ENCODE measurements at places on chromosomes 6 and 20. TPM values are rescaled to one million over a fixed set of nuclear protein-coding genes. Genes with fewer than 3 reads are reported as not detected.

SH3BGRL2 gene
- total RNA-seq, result 8.6 TPM

MRPL18 gene
- total RNA-seq, result 99.0 TPM

ZBP1 gene
- total RNA-seq, result not detected

TMEM30A gene
- total RNA-seq, result 33.0 TPM

POPDC3 gene
- 1.1 TPM for total RNA-seq

SYS1 gene
- 11.8 TPM for total RNA-seq

MATN4 gene
- 0.67 TPM for total RNA-seq

AAR2 gene
- 32.1 TPM for total RNA-seq

IFNGR1 gene
- 21.8 TPM for total RNA-seq

AGER gene
- 2.2 TPM for total RNA-seq

DSE gene
- 48.1 TPM for total RNA-seq

GJA1 gene
- 395 TPM for total RNA-seq

PLA2G7 gene
- 0.17 TPM for total RNA-seq

ADGRB3 gene
- 0.22 TPM for total RNA-seq

VNN1 gene
- total RNA-seq, result not detected

SIRPD gene
- total RNA-seq, result not detected

HLA-G gene
- total RNA-seq, result 0.41 TPM

CCN2 gene
- total RNA-seq, result 8.3 TPM

DNA sequence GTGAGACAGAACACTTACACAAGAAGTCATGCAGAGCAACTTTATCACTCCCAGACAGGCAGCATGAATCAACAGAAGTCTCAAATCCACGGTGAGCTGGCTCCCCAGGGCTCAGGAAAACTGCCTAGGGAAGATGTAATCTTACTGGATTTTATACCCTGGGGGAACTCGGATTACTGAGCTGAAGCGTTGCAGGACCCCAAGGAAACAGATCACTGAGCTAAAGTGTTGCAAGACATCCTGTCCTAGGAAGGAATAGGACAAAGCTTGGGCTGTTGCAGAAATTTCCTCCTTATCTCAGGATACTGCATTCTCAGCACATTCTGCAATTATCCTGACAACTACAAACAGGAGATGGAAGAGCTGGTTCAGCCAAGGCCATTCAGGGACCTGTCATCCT lies 224.8 kb downstream of the TFAP2A start:
- no peak for DNase-seq

GRCh38 chr20:46458866-46459750 lies 52.7 kb upstream of the ELMO2 start:
- peak; percentile 84 for DNase-seq

DNA sequence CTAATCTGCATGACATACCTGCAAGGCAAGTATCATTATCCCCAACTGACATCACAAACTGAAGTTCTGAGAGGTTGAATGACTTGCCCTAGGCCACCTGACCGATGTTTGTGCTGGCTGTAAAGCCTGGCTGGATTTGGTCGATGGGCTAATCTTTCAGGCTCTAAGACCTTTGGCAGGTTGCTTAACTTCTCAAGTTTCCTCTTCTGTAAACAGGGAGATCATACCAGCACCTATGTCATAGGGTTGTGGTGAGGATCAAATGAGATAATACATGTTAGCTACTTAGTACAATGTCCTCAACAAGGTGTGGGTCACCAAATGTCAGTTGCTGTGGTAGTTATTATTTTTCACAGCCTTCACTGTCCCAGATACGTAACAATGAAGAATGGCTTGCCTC lies 14.2 kb downstream of the ANKRD66 start:
- DNase-seq, result no peak

DNA sequence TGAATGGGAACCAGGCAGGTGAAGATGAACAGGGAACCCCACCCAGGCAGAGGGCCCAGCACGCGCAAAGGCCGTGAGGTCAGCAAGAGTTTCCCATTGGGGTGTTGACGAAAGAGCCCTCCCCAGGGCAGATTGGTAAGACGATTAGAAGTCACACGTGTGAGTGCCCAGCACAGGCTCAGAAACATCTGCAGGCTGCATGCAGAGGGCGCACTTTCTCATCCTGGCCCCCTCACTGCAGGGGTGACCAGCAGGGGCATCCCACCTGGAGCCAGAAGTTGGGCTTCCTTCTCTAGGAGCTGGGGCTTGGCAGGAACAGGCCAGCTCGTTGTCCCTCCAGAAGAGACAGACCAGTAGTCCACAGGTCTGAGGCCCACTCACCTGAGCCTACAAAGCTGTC lies 38.4 kb downstream of the VSTM2L start:
- peak; percentile 83 for DNase-seq

- no peak for DNase-seq
Observed at GRCh38 chr6:126701676-126702560, 362.0 kb downstream of the CENPW start.

DNA sequence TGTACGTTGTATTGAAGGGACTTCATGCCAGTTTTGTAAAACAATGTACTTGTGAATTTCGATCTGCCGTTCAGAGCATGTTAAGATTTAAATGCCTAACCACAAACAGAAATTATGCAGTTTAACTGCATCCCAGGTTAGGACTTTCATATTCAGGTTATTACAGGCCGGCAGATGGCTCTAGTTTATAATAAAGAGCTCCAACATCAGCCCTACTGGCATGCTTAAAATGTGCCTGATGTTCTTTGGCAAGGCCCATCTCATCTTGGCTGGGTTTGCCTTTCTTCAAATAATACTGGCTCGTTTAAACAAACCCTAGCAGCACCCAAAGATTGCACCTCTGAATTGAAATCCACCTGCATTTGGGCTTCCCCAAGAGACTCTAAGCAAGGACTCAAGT lies 169.3 kb upstream of the RIN2 start:
- DNase-seq, result no peak

GRCh38 chr20:53785320-53785719 lies 191.7 kb upstream of the ZNF217 start:
- DNase-seq, result no peak

- no peak for DNase-seq
Observed at GRCh38 chr6:134835993-134836392, 113.9 kb downstream of the ALDH8A1 start.

DNA sequence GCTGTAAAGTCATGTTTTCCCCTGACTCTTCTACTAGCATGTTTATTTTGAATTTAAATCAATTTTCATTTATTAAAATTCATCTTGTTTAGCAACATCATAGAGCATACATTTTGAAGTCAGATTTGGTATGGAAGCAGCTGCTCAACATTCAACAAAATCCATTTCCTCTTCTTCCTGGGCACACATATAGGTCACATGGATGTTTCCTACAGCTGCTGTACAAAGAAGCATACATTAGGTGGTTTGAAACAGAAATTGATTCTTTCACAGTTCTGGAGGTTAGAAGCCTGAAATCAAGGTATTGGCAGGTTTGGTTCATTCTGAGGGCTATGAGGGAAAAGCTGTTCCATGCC lies 495.2 kb downstream of the RFPL4B start:
- no peak for DNase-seq

DNA sequence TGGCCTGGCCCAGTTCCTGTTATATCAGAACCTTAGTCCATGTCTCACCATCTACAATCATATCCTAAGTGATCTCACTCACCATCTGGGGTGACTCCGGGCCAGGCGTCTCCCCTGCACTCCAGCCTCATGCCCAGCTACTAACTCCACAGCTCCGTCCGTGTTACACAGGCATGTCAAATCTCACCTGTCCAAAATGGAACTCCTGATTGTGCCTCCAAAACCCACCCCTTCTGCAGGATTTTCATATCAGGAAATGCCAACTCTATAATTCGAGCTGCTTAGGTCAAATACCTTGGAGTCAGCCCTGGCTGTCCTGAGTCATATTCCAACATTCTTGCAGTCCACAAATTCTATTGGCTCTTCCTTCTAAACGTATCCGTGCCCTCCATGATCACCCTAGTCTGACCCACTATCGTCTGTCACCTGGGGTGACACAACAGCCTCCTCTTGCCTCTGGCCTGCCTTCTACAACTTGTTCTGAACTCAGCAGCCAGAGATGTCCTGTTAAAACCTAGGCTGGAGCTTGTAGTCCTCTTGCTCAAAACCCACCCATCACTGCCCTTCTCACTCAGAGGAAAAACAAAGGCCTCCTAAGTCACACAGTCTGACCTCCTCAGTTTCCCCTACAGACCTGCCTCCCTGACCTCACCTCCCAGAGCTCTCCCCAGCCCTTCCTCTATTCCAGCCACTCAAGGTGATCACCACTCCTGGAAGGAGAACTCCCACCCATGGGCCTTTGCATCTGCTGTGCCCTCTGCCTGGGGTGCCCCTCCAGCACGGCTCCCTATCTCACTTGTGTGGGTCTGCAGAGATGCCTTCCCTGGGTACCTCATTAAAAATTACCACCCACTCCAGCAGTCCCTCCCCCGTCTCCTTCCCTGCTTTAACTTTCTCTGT lies 85.3 kb upstream of the SIRPA start:
- no peak for DNase-seq

- DNase-seq, result no peak
Observed at GRCh38 chr6:167428664-167429333, 103.9 kb downstream of the TTLL2 start.

DNA sequence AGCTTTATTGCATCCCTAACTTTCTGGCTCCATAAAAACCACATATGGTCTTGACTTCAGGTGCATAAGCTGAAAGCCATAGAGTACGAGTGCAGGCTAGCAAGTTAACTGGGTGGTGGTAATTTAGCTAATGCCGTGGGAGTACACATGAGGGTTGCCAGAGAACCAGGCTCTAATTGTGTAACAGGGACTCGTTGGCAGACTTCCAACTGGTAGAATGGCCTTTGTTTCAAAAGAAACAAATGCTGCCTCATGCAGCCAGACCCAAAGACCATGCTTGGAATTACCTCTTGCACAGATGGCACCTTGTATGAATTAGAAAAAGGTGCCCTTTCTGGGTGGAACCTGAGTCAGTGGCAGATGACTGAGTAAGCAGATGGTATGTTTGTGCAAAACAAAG lies 73.2 kb downstream of the LY86 start:
- no peak for DNase-seq

GRCh38 chr20:58112017-58112781 lies 116.3 kb downstream of the ANKRD60 start:
- DNase-seq, result no peak

DNA sequence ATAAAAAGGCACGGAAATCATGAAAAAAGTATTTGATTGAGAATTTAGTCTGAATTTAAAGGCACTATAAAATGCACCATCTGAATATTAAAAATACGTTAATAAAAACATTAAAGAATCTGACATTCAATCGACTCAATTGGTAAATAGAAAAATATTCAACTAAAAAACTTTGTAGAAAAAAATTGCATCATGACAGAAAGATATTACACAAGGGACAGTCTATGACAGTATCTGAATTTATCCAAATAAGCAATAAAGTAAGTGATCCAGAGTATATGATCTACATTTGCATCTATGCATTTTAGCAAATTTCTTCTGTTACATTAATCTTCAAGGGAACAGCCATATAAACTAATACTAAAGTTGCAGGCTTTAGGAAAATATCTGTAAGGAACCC lies 9.4 kb downstream of the FRK start:
- DNase-seq, result no peak

DNA sequence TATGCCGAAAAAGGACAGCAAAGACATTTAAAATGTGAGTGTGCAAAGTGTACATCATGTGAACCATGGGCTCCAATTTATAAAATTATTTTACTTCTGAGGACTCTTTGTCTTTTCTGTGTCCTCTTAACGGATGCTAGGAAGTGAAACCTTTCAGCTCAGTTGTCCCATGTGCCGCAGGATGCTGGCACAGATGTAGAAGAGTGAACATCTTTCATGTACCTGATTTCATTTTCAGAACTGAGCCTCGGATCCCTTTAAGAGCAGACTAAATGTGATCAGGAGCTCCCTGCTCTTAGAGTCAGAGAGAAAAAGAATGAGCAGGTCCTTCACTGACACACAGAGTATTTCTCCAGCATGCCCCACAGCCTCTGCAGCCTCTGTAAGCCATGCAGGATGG lies 27.6 kb upstream of the FUCA2 start:
- DNase-seq, result no peak

DNA sequence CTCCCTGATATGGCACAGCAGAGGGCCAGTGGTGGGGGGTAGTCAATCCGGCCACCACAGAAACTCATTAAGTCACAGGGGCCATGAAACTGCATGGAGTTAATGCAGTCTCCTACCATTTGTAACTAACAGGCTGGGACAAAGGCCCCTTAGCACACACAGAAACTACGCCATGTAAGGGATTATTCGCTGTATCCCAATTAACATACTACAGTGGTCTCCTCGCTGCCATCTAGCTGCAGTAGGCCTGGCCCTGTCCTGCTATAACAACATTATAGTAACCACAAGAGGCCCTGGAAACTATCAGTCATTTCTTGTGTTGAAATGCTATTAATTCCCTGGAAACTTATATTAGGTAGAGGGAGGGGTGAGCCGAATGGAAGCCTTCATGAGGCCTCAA lies 72.3 kb upstream of the CCN2 start:
- peak; percentile 2 for DNase-seq

DNA sequence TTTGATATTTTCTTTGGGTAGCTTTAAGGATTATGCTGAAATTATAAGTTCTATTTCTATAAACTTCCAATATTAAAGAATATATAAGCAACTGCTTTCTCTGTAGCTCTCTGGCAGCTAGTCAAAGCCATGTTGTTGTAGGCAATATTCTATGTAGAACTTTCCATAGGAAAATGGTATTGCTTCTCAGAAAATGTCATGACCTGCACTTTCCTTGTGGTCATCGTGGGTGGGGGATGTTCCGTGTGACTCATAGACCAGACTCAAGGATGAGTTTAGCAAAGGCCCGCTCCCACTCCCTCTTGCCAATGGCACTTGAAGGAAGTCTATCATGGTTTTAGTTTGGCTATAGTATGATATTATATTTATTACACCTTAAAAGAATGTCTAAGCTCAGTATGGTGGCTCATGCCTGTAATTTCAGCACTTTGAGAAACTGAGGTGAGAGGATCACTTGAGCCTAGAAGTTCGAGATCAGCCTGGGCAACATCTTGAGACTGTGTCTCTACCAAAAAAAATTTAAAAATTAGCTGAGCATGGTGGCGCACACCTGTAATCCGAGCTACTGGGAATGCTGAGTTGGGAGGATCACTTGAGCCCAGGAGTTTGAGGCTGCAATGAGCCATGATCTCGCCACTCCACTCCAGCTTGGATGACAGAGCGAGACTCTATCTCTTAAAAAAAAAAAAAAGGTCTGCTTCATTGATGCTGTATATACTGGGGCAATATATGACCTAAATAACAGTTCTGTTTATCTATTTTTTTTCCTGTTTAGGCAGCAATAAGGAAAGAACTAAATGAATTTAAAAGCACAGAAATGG lies 36.6 kb upstream of the LTV1 start:
- DNase-seq, result no peak

DNA sequence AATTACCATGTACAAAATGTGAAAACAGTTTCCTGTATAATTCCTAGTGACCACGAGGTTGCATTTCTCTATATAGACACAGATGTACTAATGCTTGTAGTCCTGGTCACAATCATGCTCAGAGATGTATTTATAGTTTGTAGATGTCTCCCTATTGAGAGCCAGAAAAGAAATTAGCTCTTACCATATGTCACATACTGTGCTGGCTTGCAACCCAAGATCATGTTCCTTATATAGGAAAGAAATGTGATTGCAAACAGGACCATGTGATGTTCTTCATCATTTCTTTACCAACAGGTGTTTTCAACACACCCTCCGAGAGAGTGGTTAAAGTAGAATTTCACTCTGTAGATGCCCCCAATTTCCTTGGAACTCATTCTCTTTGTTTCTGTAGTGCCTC lies 369.4 kb downstream of the CBLN4 start:
- no peak for DNase-seq

All from H7 (cell line).